Small intestine (tissue), 16 donors: ENCODE measurements at places on chromosomes 7 and 10. TPM values are rescaled to one million over a fixed set of nuclear protein-coding genes. Genes with fewer than 3 reads are reported as not detected.

Gene VAX1
- not detected for polyA plus RNA-seq

DNA sequence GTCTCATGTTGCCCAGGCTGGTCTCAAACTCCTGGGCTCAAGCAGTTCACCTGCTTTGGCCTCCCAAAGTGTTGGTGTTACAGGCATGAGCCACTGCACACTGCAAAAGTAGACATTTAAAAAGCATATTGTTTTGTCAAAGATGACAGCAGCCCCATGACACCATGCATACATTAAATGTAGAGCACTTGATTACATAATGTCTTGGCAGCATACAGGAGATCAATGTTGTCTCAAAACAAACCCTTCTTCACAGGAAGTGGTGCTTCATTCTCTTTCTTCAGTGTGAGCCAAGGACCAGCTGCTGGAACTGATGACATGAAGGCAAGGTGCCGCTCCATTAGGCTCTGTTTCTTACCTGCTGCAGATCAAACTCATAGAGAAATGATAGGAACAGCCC lies 218.4 kb downstream of the KLF6 start:
- DNase-seq: no peak

DNA sequence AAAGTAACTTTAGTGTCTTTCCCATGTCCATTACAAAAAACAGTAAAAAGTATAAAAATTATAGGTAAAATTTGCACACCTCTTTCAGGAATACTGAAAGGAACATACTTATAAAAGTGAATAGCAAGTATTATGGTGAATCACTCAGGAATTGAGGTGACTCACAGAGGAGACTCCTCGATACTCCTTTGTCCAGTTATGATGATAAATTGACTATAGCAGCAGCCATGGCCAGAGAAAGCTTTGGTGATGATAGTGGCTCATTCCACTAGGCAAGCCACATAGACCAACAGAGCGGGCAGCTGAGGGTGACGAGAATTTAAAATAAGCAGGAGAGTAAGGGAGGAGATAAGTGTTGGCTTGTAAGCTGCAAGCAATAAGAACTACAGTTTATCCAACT lies 1231.1 kb upstream of the CELF2 start:
- no peak for DNase-seq

DNA sequence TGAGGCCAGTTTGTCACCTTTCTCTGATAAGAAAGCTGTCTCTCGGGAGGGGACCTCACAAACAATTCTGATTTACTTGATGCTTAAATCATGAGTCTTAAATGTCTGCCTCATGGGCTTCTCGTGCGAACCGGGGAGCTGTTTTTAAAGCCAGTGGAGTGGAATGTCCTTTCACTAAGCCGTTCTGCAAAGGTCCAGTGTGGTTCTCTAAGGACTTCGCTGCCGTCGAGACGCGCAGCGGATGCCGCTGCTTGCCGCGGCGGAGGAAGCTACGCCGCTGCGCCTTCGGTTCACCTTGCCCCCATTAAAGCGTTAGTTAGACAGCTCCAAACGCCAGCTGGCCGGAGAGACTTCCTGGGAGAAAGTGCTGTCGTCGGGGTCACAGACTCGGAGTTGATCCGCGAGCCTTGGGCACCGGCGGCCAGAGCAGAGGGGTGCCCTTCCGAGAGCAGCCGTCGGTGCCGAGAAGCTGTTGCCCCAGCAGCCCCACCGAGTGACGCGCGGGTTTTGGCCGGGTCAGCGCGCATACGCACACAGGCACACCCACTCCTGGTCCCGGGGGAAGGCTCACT lies 1.3 kb upstream of the HMX3 start:
- DNase-seq: no peak

- DNase-seq: no peak
These were observed 72.5 kb upstream of the NKX6-2 start for GRCh38 chr10:132858121-132859081.
